ENCODE measurements at places on chromosomes 7 and 10.

DNA sequence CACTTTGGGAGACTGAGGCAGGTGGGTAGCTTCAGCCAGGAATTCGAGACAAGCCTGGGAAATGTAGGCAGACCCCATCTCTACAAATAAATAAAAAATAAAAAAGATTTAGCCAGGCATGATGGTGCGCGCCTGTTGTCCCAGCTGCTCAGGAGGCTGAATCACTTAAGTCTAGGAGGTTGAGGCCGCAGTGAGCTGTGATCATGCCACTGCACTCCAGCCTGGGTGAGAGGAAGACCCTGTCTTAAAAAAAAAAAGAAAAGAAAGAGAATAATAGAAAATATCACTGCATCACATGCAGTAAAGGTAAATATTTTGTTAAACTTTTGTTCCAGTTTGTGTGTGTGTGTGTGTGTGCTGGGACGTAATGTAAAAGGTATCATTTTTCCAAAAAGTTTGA is 3.0 kb downstream of the STRIP2 start:
- no peak for DNase-seq

GRCh38 chr7:37380831-37381230 is 67.8 kb downstream of the ELMO1 start:
- no peak for DNase-seq

- DNase-seq = no peak
Measured at GRCh38 chr7:4267341-4268039, 414.6 kb upstream of the FOXK1 start.

- no peak for DNase-seq
Measured at GRCh38 chr10:85606401-85606800, 760.2 kb downstream of the GRID1 start.

- DNase-seq = no peak
Measured at GRCh38 chr10:18540195-18540594, 111.2 kb downstream of the NSUN6 start.

Measured in epithelial cell of prostate (primary cell).